CD4-positive, alpha-beta T cell treated with Interleukin-12 subunit alpha and Interleukin-12 subunit beta, for 1 hour (primary cell): ENCODE measurements at places on chromosomes 12 and 14.

DNA sequence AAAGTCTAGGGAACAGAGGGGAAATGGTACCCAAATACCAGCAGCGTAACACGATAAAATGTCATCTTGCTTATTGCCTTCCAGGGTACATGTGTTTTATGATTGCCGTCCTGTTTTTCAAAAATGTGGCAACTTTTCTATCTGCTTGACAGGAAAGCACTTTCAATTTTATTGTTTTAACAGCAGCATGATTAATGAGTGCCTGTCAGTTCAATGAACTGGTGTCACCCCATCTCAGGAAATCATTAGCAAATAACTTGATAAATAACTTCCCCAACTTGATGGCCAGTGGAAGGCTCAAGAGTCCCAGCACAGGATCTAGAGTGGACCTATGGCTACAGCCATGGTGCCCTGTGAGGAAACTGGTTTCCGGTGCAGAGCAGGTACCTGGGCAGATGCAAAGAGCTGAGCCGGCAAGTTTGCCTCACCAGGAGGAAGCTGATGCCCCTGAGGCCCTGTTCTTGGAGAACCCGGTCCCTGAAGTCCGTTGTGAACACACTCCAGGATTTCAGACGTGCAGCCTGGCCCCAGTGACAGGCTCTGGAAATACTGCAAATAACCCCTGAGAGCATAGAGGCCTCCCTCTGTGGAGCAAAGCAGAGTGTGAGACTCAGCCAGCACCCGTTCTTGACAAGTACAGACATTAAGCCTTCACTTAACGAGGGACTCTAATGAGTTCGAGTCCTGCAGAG lies 173.5 kb upstream of the SFSWAP start:
- DNase-seq, result no peak

DNA sequence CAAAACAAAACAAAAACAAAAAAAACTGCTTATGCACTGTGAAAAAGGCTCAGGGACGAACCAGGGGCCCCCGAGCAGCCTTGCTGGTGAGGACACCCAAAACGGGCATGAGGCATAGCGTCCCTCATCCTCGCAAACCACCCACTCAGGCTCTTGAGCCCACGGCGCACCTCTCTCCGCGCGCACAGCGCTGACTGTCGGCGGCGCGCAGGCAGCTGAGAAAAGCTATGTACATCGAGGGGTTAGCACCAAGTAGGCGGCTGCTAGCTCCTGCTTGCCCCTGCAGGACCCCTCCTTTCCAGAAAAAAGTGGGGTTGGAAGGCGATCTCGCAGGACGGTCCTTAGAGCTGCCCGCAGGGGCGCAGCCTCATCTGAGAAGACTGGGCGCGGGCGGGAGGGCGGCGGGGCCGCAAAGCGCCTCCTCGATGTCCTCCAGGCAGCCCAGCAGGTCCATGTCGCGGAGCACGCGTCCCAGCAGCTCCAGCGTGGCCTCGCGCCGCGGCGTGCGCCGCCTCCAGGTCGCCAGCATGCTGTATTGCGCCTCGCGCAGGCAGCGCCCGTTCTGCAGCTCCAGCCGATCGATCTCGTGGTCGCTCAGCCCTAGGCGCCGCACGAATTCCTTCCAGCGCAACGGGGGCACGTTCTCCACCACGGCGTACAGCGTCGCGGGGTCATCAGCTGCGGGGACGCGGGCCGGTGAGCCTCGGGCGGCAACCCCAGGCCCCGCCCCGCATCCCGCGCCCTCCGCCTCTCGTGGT lies 12.8 kb downstream of the TNFRSF1A start:
- no peak for DNase-seq

DNA sequence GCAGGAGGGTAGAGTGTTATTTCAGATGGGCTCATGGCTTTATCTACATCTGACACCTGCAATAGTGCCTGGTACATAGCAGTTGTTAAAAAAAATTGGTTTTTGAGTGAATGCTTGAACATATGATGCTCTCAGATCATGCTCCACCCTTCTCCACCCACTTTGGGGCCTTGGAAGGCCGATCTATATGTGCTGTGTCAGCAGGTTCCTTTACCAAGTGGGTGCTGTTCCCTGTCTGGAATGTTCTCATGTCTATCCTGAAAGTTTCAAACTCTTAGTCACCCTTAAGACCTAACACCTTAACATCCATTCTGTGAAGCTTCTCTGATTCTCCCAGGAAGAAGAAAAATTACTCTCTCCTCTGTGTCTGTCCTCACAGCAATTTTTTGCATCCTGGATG lies 556.3 kb upstream of the TBX3 start:
- DNase-seq, result no peak

DNA sequence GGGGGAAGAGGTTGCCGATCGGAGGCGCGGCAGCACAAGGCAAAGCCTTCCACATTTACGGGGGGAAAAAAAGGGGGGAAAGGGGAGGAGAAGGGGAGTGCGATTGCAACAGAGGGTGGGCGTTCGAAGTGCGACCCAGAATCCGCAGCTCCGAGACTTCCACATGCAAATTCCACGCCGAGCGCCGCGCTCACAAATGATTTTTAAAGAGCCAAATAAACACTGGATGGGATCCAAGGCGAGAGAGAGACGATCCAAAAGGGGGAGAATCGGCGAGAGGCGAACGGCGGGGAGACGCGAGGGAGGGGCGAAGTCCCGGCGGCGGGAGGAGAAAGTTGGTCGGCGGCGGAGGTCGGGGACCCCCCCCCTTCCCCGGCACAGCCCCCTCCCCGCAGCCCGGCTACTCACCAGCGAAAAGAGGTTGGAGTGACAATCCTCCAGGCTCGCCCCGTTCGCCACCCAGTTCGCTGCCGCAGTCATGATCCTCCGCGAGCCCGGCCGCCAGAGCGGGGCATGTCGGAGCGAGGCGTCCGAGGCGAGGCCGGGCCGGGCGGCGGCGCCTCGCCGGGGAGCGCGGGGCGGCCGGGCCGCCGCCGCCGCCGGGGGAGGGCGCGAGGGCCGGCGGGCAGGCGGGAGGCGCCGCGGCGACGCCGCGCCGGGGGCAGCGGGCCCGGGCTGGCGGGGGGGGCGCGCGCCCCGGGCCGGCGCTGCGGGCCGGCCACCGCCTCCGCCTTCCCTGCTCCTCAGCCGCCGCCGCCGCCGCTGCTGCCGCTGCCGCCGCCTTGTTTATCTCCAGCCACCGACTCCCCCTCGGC lies 634 bp downstream of the MED13L start:
- peak; percentile 64 for DNase-seq

- no peak for DNase-seq
Observed at GRCh38 chr12:84218406-84218805, 694.2 kb downstream of the SLC6A15 start.

DNA sequence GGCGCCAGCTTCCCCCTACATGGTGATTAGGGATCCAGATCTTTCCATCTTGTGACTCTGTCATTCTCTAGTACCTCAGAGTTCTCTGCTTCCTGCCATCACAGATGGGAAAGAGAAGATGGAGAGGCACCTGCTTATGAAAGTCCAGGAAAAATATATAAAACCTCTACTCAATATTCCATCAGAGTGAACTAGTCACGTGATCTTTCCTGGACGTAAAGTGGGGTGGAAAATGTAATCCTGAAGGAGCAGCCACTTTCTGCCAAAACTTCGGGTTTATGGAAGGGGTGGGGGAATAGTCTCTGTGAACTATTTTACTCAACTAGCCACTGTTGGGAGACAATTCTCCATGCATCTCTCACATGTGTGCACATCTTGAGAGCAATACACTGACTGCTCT lies 47.7 kb downstream of the STAB2 start:
- no peak for DNase-seq

GRCh38 chr14:80699861-80700260 lies 241.7 kb downstream of the CEP128 start:
- DNase-seq, result no peak

- DNase-seq, result peak; percentile 62
Observed at GRCh38 chr14:77181603-77182437, at the start of gene TMEM63C. Gene TMEM63C, plus strand, starts transcription at chr14:77181798. Its CDS starts 37,016 bp downstream, at chr14:77218814.

DNA sequence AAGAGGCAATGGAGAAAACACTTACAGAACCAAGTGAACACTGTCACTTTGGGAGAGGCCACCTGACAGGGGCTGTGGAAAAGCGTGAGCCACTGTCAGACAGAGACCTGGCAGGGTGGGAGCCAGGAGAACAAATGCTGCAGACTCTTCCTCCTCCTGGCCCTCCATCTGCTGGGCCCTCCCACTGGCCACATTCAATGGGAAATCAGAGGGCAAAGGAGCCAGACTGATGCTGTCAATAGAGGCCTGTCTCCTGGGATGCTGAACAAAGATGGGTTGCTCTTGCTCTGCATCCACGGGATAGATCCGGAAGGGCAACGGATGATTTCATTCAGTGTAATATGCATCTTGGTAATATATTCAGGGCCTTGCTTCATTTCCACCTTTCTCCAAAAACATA lies 44.9 kb upstream of the BCAT1 start:
- no peak for DNase-seq

GRCh38 chr12:48004053-48004941 lies at the start of gene COL2A1:
Gene COL2A1, minus strand, starts transcription at chr12:48004476. Its CDS starts 155 bp downstream, at chr12:48004321.
- DNase-seq, result no peak

GRCh38 chr12:15088105-15088504 lies 115.3 kb downstream of the PDE6H start:
- peak; percentile 0 for DNase-seq
